ENCODE measurements at places on chromosomes 6 and 20.
A peak's percentile ranks its signal among the peaks of the same experiment; 100 is the strongest.

DNA sequence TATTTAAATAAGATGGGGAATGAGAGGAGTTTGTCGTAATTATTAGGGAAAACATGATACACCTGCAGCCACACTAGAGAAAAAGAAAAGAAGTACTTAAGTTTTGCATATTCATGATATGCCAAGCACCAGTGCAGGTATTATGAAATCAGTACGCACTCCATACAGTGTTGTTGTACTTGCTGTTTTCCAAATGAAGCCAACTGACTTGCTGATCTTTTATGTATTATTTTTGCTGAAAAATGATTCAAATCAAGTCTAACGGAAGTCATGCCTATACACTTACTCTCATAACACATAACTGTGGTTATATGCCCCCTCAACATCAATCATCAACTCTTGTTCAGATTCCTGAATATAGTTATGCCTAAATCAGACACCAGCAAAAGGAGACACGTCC, 584.9 kb upstream of the EYS start:
- no peak for DNase-seq

DNA sequence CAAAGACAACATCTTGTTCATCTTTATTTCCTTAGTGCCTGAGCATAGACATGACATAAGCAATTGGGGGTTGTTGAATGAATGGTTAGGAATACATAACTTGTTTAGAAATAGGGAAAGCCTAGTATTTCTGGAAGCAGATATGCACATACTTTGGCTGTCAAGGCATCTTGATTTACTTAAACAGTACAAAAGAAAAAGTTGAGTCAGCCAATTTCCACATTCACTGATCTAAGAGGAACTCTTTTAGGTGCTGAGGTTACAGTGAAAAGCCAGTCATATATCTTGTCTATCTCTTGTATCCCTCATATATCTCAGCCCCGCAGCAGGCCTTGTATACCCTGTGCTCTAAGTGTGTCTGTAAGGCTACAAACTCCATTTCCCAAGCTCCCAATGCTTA, 11.6 kb downstream of the ZKSCAN4 start:
- DNase-seq: no peak

DNA sequence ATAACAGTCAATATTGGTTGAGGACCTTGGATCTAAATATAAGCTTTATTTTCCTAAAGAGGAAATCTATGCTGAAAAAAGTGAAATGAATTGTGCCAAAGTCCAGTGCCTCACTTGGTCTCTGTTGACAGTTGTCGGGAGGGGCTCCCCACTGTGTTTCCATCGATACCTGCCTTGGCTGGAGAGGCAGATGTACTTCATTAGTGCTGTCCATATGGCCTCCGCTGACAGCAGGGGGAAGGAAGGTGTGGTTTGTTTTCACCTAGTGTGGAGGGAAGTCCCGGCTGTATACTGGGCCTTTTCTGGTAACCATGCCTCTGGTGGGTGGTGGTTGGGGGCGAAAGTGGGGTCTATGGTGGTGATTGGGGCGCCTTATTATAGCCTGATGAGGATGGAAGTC, 42.7 kb downstream of the CD2AP start:
- DNase-seq: no peak

DNA sequence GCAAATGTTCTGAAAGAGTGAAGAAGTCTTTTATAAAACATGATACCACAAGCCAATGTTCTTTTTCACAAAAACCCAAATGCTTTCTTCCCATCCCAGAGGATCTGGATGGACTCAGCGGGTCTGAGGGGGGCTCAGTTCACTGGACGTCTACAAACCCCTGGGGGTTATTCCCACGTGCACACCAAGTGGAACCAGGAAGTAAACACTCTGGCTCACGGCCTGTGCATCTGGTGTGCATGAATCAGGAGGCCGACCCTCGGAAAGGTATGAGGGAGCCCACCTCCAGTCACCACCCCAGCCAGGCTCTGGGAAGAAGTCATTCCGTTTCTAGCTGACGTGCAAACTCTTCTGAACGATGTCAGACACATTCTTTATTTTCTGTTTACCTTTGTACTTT, 252.2 kb downstream of the DLL1 start:
- no peak for DNase-seq

GRCh38 chr20:33028875-33029274, 2.6 kb upstream of the BPIFB6 start:
- no peak for DNase-seq

GRCh38 chr20:61758564-61759200, 307.0 kb downstream of the TAF4 start:
- no peak for DNase-seq

DNA sequence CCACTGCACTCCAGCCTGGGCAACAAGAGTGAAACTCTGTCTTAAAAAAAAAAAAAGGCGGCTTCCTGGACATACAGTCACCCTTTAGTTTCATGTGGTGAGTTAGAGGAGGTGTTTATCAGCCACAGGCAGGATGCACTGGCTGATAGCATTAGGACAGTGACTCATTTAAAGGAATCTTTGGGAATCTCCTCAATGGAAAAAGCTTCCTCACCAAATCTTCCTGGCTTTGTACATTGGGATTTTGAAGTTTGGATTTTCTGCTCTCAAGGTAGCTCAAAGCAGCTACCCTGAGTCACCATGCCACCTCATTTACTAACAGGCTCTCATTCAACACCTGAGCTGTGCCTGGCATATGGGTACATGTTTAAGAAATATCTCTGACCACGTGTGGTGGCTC, 20.2 kb downstream of the PRPH2 start:
- no peak for DNase-seq

DNA sequence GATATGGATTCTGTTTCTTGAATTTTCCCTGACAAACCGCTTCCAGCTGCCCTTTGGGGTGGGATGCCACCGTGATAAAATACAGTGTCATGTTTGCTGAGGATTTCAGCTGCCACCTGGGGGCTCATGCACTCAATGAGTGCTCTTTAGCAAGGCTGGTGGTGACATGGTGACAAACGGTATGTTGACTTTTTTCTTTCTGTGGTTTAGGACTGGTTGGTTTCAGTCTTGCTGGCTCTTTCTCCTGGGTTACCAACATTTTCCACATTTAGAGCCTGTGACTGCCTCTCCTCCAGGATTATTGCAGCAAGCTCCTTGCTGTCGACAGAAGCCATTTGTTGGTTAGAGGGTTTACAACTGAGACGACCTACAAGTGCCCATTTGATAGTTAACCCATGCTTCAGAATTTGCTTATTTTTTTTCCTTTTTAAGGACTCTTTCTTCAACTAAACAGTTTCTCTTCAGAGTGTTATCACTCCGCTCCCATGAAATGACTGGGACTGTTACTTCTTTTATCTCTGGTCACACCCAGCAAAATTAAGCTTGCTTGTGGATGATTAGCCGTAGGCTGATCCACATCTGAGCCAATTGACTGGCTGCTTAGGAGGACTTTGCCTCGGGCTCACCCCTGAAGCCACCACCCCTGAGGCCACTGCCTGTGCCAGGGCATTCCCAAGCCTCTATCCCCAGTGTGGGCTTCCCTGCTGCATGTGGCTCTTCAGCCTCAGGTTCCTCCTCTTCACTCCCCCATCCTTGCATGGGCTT, 48.4 kb upstream of the CDYL start:
- no peak for DNase-seq

- no peak for DNase-seq
These were observed 7.5 kb upstream of the BPI start for GRCh38 chr20:38296433-38296832.

GRCh38 chr6:41058783-41059181, 5.8 kb downstream of the APOBEC2 start:
- DNase-seq: no peak

DNA sequence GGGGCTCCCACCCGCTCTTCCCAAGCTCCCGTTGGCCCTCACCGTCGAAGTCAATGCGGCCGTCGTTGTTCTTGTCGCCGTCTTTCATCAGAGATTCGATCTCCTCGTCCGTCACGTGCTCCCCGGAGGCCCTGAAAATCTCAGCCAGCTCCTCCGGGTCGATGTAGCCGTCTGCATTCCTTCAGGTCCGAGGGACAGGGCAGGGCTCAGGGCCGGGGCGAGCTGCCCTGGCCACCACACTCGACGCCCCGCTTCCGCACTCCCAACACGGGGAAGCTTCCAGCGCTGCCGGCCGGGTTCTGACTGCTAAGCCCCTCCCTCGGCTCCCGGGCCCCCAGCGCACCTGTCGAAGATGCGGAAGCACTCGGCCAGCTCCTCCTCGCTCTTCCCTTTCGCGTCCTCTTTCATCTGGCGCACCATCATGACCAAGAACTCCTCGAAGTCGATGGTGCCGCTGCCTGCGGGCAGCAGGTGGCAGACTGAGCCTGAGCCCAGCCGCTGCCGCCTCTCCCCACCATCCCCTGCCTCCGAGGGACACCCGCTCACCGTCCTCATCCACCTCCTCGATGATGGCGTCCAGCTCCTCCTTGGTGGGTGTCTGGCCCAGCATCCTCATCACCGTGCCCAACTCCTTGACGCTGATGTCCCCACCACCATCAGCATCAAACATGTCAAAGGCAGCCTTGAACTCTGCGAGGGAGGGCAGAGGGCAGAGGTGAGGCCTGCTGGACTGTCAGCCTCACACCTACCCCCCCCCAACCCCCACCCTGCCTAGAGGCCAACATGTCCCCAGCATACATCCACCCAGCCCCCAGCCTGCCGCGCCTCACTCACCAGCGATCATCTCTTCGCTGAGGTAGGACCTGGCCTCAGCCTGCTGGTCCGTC, 2.9 kb downstream of the TNNC2 start:
- peak; percentile 35 for DNase-seq

DNA sequence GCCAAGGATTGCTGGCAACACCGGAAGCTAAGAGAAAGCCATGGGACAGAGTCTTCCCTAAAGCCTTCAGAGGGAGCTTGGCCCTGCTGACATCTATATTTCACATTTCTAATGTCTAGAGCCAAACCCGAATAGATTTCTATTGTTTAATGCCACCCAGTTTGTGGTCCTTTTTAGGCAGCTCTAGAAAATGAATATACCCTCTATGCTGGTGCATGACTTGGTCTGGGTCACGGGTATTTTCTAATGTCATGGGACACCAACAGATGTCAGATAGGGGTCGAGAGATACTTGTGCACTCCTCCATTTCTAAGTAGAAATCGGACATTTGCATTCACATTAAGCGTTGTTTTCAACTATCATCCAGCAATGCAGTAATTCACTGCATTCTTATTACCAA, 37.0 kb upstream of the SOX4 start:
- no peak for DNase-seq

DNA sequence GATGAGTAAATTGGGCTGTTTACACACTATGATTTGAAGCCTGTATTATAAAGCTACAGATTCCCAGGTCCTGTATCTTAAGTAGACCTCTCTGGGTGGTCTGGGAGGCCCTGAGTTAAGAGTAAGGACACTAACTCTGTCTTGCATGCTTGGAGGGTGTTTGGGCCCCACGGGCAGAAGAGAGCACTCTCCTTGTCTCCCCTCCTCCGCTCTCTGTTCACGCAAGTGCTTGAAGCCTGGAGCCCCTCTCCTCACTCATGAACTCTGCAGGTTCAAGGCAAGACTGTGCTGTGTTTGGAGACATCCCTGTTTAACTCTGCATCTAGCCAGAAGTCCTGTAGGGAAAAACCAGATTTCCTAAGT, 154.0 kb downstream of the ZDHHC14 start:
- DNase-seq: no peak

GRCh38 chr20:8152847-8153246, 20.8 kb downstream of the PLCB1 start:
- no peak for DNase-seq

- DNase-seq: no peak
These were observed 290.4 kb upstream of the SULF2 start for GRCh38 chr20:48075591-48076174.
